ENCODE measurements at places on chromosomes 12 and 14.

DNA sequence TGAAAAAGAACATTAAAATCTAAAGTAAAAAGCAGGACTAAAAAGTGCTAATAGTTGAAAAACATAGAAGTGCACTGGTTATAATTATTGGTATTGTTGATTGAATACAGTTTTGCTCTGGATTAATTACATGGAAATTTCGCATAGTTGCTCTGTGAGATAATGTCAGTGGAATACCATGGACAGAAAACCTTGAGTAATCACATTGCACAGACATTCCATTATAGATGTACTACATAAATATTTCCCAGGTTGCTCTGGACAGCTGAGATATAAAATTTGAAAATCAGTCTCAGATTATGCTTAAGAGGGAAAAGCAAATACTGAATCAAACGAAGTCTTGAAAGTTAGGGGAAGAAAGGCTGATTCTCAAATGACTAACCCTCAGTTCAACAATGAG, 439.3 kb upstream of the FLRT2 start:
- DNase-seq: no peak

DNA sequence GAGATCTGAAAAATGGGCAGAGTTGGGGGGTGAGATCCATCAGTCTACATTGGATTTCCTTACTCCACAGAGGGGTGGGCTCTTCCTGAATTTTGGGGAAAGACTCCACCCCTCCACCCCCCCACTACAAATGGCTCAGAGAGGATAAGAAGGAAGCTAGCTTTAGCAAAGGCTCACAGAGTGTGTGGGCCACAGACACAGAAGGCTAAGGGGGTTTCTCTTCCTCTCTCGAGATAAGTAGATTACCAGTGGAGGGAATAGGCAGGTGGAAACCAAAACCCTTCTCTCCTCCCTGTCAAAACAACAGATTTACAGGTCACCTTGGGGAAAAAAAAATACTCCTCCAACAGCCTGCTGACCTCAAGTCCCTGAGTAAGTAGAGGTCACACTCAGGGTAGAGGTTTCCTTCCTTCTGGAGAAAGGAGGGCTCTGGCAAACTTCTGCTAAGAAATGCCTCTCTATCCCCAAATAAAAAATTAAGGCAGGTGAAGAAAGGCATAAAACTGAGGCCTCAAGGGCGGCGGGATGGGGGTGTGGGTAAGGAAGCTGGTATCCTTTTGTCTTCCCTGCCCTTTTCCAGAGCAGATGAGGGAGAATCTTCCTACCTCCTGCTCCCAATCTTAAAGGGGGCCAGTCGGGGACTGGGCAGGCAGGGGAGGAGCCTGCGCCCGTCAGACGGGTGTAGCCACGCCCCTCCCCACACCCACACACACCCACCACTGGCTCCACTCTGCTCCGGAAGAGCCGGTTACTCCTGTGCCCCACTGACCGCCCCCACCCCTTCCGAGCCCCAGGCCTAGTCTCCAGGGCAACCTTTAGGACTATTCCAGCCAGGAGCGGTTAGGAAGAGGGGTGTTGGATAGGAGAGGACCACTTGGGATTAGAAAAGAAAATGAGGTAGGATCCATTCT, 1.9 kb upstream of the BAZ2A start:
- no peak for DNase-seq

GRCh38 chr14:38721822-38722431, 381.1 kb downstream of the SEC23A start:
- DNase-seq: peak; percentile 39

DNA sequence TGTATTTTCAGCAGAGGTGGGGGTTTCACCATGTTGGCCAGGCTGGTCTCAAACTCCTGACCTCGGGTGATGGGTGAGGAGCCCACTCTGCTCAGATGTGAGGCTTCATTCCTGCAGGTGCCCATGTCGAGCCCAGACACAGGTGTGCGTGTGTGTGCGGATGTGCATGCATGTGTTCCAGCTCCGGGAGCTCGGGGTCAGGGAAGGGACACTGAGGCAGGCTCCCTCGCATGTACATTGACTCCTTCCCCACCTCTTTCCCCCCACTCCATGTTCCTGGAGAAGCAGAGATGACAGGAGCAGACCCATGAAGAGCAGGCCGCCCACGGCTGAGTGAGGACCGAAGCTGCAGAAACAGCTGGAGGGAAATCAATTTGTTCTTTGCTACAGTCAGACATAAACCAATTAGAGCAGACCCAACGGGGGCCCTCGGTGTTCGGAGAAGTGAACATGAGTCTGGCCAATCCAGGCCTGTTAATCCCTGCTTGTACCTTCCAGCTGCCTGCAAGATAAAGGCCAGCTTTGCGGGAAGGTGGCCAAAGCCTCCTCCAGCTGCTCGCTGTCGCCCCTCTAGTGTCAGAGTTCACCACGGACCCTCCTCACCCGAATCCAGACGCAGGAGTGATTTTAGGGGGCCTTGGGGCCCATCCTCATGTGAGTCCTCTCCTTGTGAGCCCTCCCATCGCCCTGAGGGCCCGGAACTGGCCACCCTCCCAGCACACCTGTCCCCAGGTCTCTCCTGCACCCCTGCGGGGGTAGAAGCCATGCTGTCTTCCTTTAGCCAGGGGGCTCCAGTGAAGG, 321.0 kb upstream of the RTL1 start:
- no peak for DNase-seq

DNA sequence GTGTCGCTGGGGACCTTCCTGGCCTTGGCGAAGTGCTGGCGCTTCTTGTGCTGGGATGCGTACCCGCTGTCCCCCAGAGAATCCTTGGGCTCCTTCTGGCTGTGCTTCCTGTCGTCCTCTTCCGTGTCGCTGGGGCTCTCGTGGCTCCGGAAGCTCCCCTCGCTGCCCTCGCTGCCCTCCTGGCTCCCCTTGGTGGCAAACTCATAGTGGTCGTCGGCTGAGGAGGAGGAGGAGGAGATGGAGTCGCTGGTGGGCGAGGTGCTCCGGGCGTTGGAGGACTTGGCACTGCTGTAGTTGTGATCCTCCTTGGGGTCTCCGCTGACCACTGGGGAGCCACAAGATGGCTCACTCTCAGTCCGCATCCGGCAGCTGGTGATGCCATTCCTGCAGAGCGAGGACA, 254.4 kb downstream of the FOXN3 start:
- no peak for DNase-seq

DNA sequence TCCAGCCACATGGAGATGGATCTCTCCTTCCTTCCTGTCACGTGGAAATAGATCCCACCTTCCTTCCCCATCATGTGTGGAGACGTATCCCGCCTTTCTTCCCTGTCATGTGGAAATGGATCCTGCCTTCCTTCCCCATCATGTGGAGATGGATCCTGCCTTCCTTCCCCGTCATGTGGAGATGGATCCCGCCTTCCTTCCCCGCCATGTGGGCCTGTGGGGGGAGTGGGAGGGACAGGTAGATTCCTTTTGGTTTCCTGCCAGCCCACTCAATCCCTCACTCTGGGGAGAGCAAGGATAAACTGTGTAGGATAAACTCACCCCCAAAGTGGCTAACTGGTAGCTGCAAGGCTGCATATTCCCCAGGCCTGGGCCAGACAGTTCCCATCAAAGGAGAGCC, 31.7 kb upstream of the TDRD9 start:
- DNase-seq: no peak

DNA sequence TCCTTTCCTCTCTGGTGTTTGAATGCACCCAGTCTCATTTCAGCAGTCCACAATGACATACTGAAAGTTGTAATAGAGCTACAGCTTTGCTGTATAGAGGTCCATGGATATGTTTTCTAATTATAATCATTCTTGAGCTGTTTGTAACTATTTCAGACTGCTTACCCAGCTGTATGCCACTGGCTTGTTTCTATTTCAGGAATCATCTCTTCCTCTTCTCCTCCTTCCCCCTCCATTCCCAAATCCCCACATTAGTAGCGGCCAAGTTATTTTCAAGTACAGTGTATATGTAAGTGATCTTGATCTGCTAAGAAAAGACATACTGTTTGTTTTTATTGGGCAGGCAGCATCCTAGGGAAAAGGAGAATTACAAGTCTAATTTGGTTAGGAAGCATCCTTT, 775.0 kb downstream of the DIO2 start:
- DNase-seq: no peak

DNA sequence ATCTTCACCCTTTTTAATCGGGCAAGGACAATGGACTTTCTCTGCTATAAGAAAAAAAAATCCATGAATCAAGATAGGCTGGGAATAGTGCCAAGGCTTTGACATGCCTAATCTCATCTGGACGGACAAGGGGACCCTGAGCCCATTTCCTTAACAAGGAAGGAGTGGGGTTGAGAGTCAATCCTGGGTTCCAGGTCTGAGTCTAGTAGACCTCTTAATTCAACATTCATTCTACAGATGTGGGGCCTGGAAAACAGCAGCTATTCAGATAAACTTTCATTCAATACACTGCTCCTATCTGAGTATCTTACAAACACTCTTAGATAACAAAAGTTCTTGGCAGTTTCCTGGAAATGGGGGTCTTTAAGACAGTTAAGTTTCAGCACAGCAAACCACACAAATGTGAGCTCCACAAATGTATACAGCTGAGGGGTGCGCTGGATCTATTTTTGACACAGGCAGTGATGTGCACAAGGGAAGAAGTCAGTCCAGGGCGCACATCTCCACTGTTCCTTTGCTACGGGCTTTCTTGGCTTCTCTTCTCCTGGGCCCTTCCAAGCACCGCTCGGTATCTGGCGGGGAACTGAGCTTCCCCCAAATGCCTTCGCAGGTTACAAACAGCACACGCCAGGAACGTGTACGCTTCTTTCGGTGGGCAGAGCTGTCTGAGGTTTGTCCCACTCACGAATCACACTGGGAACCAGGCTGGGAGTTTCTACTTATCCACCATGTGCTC, 82.2 kb upstream of the GPR68 start:
- DNase-seq: no peak

GRCh38 chr12:130632642-130633041, 83.5 kb downstream of the RIMBP2 start:
- no peak for DNase-seq

DNA sequence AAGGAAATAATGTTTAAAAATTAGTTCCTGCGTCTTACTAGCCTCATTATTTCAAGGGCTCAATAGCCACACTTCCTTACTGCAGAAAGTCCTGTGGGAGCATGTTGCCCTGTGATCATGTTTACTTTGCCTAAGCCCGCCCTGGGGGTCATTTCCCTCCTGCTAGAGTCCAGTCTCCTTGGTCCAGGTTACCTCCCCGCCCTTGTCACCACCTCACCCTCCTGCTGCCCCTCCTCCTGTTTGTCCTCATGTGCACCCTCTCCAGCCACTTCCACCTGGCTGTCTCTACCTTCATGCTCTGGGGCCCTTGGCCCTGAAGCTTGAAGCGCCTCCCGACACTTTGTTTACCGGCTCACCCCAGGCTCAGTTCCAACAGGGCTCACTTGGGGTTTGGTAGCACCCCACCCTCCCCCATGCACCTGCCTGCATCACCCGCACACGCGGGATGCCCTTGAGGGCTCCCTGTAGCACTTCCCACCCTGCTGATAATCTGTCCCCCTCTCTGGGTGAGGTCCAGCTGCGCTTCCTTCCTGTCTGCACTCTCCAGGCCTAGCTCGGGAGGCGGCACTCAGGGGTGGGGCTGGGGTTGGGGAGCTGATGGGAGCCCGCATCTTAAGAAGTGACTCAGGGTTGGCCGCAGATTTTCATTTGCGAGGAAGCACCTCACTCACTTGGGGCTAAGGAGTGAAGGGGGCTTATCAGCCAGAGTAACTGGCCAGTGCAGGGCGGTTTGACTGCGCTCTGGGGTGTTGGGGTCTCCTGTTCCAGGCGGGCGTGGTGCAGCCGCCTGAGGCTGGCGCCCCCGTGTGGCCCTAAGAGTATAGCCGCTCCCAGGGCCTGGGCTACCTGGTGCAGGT, 40.1 kb downstream of the SMIM41 start:
- DNase-seq: peak; percentile 36

DNA sequence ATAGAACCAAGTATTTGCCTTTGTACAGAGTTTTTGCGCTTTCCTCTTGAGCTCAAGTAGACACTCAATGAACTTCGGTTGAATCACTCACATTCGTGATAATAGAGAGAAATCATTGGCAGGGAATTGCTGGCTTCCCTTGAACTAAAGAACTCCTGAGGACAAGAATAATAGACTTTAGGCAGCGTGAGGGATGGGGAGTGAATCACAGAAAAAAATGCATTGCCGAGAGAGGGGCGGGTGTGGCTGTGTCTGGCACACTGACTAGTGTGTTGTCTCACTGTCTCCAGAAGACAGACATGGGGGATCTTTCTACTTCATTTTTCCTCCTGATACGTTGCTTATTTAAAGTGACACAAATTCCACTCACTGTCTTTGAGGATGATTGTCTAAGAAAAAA, 805.2 kb downstream of the BCL11B start:
- no peak for DNase-seq

DNA sequence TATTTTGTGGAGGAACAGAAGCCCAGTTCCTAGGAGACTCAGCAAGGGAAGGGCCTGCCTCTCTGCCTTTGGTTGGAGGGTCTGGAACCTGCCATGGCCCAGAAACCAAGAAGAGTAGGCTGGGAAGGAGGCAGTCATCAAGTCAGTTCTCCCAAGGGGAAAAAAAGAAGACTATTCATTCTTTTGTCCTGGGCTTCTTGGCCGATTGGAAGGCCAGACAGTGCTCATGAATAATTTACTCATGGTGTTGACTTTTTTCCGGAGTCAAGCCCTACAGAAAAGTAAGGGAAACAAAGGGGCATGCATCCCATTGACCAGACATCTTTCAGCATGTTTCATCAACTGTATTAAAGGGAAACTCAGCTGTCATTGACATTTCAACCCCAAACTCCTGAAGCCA, 168.1 kb downstream of the PRKCH start:
- no peak for DNase-seq

DNA sequence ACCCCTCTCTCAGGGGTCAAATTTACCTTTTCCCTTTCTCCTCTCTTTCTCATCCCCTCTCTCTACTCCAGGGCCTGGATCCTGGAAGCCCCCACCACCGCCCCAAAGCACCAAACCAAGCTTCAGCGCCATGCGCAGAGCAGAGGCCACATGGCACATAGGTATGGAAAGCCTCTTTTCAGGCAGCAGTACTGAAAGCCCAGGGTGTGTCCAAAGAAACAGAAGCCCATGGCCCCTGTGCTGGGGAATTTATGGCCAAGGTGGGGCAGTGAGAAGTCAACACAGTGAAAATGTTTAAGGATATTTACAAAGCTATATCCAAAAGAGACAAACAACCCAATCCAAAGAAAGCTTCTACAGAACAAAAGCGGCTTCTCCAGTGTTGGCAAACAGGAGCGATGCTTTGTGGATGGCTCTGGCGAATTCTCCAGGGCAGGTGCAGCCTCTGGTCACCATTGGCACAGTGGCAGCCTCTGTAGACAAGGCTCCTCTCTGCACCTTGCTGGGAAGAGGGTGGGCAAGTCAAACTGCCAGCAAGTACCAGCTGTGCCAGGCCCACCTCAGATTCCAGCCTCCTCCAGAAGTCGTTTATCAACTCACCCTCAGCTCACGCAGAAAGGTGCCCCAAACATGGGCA, 4.7 kb upstream of the CPNE6 start:
- no peak for DNase-seq

Measured in right renal pelvis (tissue), 4 donors.